ENCODE measurements at places on chromosomes 5 and 9.

- DNase-seq, result peak; percentile 39
Observed at GRCh38 chr5:1542781-1543180, 19.0 kb upstream of the LPCAT1 start.

- no peak for DNase-seq
Observed at GRCh38 chr5:1502046-1502736, 21.6 kb downstream of the LPCAT1 start.

GRCh38 chr5:11289208-11289607 is 528.2 kb upstream of the DAP start:
- no peak for DNase-seq

- no peak for DNase-seq
Observed at GRCh38 chr5:17828681-17829080, 194.4 kb downstream of the TAF11L14 start.

GRCh38 chr5:44001675-44002380 is 387.4 kb downstream of the FGF10 start:
- no peak for DNase-seq

DNA sequence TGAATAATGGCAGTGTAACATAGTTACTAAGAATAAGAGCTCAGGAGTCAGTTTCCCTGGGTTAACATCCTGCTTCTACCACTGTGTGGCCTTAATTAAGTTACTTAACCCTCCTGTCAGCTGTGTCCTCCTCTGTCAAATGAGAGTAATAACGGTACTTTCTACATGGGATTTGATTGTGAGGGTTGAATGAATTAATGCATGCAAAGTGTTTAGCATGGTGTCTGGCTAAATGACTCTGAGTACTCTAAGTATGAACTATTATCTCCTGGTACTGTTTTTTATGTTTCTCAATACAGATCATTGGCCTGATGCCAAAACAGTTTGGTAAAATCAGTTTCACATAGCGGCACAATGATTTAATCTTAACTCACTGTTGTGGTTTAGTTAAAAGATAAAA is 19.6 kb downstream of the ZNF131 start:
- DNase-seq, result no peak

DNA sequence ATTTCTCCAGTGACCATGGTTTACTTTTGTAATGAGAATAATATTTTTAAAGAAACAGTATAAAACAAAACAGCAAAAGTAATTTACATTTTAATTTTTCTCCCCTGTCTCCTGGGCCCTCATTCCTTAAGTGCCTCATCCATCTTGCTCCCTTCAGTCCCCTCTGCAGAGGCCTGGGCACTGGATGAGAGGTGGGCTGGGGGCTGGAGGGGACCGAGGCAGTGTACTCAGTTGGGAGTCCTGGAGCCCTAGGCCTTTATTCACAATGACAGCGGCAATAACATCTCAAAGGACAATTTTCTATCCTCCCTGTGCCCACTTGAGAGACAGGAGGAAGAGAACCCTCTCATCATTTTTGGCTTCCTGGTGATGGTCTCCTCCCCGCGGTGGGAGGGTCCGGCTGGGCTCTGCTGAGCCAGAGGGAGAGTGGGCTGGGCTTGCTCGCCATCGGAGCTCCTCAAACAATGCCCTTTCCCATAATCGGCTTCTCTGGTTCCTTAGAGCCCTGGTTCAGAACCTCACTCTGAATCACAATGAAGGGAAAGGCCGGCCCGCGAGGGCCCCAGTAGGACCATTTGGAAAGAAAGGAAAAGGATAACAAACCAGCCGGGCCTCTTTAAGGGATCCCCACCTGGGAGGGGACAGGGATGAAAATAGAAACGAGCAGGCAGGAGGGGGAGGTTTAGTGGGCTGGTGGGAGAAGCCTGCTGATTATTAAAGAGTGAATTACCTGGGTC is 9.7 kb upstream of the SMIM32 start:
- no peak for DNase-seq

DNA sequence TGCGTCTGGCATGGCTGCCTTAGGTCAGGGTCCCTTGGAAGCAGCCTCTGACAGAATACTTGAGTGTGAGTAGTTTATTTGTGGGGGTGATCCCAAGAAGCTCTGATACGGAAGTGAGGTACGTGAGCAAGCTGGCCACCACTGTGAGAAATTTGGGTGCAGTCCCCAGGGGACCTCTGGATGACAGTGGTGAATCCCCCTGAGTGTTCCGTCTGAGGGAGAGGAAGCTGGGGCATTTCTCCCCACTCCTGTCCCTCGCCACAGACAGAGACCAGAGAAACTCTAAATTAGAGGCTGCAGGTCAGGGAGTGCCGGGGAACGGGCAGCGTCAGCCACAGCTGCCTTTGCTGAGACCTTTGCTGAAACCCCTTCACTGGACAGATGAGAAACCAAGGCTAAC is 155.9 kb upstream of the COL5A1 start:
- DNase-seq, result no peak

DNA sequence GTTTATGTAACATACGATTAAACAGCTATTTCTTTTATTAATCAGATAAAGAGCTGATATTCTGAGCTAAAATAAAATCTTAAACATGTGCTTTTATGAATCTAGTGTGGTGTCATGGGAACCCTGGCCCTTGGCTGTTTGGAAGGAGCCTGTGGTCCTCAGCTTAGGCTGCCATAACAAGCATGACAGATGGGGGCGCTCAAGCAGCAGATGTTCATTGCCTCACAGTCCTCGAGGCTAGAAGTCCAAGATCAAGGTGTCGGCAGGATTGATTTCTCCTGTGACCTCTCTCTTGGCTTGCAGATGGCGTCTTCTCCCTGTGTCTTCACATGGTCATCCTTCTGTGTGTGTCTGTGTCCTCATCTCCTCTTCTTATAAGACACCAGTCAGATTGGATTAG is 448.2 kb downstream of the GADD45G start:
- DNase-seq, result no peak

DNA sequence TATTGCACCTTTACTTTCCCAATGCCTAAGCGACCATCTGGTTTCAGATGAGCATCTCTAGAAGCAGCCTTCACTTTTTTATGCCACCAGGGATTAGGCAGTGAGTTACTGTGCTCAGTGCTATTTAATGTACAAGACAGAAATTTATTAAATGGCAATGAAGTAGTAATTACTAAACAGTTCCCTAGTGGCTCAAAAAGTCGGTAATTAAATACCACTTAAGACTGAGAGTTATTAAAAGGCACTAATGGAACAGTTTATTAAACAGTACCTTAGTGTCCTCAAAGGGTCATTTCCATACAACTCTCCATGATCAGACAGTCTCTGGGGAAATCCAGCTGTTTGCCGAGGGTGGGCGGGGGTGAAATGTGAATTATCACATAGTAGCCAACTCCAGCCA is 42.3 kb downstream of the LHFPL2 start:
- DNase-seq, result no peak

- peak; percentile 29 for DNase-seq
Observed at GRCh38 chr5:157516006-157516405, 56.0 kb downstream of the NIPAL4 start.

- DNase-seq, result no peak
Observed at GRCh38 chr9:79857188-79857587, 285.4 kb downstream of the TLE4 start.

GRCh38 chr5:76372323-76373054 is 30.6 kb upstream of the IQGAP2 start:
- peak; percentile 54 for DNase-seq

GRCh38 chr5:114261989-114262388 is 99.9 kb upstream of the KCNN2 start:
- no peak for DNase-seq
